Testis (tissue), 5 donors: ENCODE measurements at places on chromosomes 3 and 15. TPM values are rescaled to one million over a fixed set of nuclear protein-coding genes. Genes with fewer than 3 reads are reported as not detected.

DNA sequence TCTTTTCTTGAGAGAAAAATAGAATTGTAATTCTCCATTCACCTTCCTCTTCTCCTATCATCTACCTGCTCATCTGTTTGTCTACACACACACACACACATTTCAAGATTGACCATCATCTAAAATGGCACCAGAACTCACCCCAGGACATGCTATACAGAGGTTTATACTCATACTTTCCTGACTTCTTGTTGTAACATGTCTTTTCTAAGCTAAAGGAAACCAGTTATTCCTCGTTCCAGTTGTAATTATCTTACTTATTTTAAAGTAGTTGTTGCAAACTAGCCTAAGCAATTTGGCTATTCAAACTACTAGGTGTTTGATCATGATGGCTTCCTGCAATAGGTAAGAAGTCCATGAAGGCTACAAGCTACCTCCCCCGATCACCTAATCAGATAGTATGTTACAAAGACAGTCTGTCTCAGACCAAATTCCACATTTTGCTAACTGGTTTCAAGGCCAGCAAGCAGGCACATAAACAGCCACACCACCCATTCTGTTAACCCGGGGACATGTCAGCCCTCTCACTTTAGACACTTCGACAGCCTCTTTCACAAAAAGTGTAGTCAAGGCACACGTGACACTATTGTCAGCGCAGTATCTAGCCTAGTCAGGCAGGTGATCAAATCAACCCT lies 189.7 kb downstream of the SHQ1 start:
- no peaks in the 10 kb centered on the region for H3K4me1 ChIP-seq
- H3K27me3 ChIP-seq: no peaks in the 10 kb centered on the region
- H3K36me3 ChIP-seq: no peaks in the 10 kb centered on the region
- no peak overlapping the region for H3K27ac ChIP-seq
- no peak overlapping the region for H3K4me3 ChIP-seq

Gene SRPRB
- 104 TPM for polyA plus RNA-seq

DNA sequence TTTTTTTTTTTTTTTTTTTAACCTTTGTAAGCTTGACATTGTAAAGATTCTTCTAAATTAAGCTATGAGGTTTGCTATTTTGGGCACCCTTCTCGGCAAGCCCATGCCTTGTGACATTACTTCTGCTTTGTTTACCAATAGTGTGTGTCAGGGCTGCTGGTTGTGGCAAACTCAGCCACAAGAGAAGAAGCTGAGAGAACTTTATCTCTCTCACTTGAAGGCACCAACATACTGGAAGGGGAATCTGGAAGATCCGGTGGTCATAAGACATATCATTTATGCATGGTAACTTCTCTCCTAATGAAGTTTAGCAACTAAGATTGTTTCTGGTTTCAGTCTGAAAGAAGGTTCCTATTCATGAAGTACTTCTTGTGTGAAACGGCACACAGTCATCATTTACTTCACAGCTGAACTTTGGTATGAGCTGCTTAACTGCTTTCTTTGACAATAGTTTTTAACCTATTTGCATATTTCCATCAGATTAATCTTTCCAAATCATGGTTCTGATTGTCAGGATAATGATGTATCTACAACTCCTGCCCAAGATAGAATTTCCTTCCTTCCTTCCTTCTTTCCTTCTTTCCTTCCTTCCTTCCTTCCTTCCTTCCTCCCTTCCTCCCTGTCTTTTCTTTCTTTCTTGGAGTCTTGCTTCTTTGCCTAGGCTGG lies 189.3 kb downstream of the NFKBIZ start:
- no peaks in the 10 kb centered on the region for H3K36me3 ChIP-seq
- no peak for DNase-seq
- H3K4me1 ChIP-seq: no peaks in the 10 kb centered on the region
- no peak overlapping the region for H3K27ac ChIP-seq
- no peaks in the 10 kb centered on the region for H3K27me3 ChIP-seq

GRCh38 chr3:192121923-192122322 lies 605.4 kb downstream of the FGF12 start:
- H3K4me3 ChIP-seq: no peak overlapping the region
- no peak for DNase-seq
- no peaks in the 10 kb centered on the region for H3K27me3 ChIP-seq
- H3K36me3 ChIP-seq: no peaks in the 10 kb centered on the region

Gene CA12
- 8.0 TPM for polyA plus RNA-seq

Gene SYNPR
- polyA plus RNA-seq: not detected

DNA sequence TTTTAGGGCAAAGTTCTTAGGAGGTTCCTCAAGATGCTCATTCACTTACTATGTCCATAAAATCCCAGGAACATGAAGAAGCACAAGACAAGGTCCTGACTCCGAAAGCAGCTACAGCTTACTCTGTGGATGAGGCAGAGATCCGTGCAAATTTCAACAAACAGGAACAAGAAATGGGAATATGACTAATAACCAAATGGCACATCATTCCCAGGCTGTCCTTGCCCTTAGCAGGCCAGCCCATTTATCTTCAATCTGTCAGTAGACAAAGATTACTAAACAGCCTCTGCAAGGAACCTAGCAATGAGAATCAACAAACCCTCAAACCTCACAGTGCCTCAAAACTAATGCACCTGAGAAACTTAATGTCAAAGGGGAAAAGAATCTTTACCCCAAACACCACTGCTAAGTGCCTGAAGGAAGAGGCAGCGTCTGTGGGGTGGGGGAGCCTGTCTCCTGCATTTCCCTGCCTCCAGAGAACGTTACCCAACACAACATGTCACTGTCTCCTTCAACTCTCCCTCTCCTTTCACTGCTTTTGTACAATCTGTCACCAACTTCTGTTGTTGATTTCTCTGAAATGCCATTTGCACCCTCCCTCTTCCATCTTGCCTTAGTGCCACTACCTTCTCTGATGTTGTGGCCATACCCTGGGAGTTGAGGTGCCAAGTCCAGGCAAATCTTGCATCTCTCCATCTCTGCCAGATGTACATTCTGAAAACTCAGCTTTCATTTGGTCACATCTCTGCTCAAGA lies 4.8 kb downstream of the TNFAIP8L3 start:
- no peaks in the 10 kb centered on the region for H3K36me3 ChIP-seq
- H3K27me3 ChIP-seq: no peaks in the 10 kb centered on the region
- no peaks in the 10 kb centered on the region for H3K4me1 ChIP-seq
- DNase-seq: no peak
- H3K4me3 ChIP-seq: no peak overlapping the region

Gene OCA2
- polyA plus RNA-seq: 2.6 TPM

GRCh38 chr15:81940467-81941451 lies 105.1 kb downstream of the MEX3B start:
- H3K36me3 ChIP-seq: no peaks in the 10 kb centered on the region
- no peak for DNase-seq
- H3K4me1 ChIP-seq: peaks cover 14% of the 10 kb centered on the region
- no peak overlapping the region for H3K27ac ChIP-seq

GRCh38 chr3:23700616-23701015 lies 105.1 kb upstream of the UBE2E1 start:
- no peaks in the 10 kb centered on the region for H3K4me1 ChIP-seq
- H3K27ac ChIP-seq: no peak overlapping the region
- no peak for DNase-seq

- H3K4me3 ChIP-seq: no peak overlapping the region
- DNase-seq: no peak
- H3K27ac ChIP-seq: no peak overlapping the region
- H3K36me3 ChIP-seq: no peaks in the 10 kb centered on the region
- H3K27me3 ChIP-seq: no peaks in the 10 kb centered on the region
Observed at GRCh38 chr15:66739287-66739686, 37.3 kb downstream of the SMAD6 start.

DNA sequence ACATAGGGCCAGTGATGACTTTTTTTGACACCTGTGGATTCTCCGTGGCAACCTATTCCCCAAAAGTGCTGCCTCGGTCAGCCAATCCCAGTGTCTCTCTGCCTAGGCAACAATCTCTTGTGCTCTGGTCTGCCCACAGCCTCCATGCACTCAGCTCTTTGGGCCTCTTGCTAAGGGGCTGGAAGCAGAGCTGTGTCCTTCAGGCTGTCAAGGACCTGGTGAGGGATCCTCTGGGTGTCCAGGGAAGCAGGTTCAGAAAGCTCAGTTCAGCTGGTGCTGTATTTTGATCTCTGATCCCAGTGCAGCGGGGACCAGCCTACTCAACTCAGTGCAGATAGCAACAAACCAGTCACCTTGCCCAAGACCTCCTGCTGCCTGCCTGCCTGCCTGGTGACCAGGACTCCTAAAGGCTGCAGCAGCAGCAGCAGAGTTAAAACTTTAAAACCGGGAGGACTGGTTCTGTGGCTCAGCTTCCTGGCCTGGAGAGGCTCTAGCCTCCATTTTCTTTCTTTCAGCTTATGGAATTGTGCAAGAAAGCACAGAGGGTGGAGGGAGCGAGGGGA lies 6.2 kb downstream of the PAK6 start:
- no peak overlapping the region for H3K4me3 ChIP-seq
- no peaks in the 10 kb centered on the region for H3K36me3 ChIP-seq
- H3K27me3 ChIP-seq: no peaks in the 10 kb centered on the region

GRCh38 chr3:20490996-20491395 lies 305.0 kb upstream of the SGO1 start:
- no peak overlapping the region for H3K27ac ChIP-seq
- no peaks in the 10 kb centered on the region for H3K4me1 ChIP-seq
- no peaks in the 10 kb centered on the region for H3K36me3 ChIP-seq

Gene SLC7A14
- polyA plus RNA-seq: 0.15 TPM

- H3K36me3 ChIP-seq: no peaks in the 10 kb centered on the region
- no peaks in the 10 kb centered on the region for H3K27me3 ChIP-seq
- no peak overlapping the region for H3K4me3 ChIP-seq
- no peak for DNase-seq
- H3K27ac ChIP-seq: no peak overlapping the region
- peaks cover 7% of the 10 kb centered on the region for H3K4me1 ChIP-seq
Observed at GRCh38 chr3:130901463-130902204, 7.8 kb downstream of the ATP2C1 start.

DNA sequence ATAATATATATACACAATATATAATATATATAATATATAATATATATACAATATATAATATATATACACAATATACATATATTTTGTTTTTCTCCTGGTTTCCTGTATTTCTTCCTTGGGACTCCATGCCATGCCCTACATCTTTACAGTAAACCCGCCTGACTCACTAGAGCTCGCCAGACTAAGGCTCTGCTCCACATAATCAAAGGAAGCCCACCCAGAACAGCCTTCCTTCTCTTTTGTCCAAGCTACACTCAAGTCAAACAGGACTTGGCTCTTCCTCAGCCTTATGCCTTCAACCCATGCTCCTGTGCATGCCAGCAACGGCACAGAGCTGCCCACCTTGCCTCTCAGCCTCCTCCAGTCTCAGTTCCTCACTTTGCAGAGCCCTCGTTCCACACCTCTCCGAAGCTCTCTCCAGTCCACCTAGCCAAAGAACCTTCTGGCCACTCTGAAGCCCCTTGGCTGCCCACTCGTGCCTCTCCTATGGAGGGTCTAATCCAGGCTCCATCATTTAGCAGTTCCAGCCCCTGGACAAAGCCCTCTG lies 109.1 kb downstream of the RFTN1 start:
- no peak for DNase-seq
- no peak overlapping the region for H3K27ac ChIP-seq
- H3K27me3 ChIP-seq: no peaks in the 10 kb centered on the region
- H3K36me3 ChIP-seq: no peaks in the 10 kb centered on the region
- H3K4me3 ChIP-seq: no peak overlapping the region

DNA sequence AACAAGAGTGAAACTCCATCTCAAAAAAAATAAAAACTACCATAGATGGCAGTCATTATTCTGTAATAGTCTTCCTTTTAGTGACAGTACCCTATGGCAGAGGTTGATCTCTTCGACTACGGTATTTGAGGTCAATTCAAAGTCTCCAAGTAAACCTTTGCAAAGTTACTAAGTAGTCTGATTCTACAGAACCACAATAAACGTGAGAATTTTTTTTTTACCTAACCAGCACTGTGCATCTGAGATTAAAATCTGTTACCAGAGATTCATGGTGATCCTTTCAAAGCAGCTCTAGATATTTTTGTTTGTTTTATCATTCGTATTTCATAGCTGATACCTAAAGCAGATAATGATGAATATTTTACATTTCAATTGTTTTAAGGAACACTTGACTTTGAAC lies 86.6 kb upstream of the CHD2 start:
- no peaks in the 10 kb centered on the region for H3K36me3 ChIP-seq
- DNase-seq: no peak
- no peak overlapping the region for H3K27ac ChIP-seq
- H3K4me3 ChIP-seq: no peak overlapping the region

GRCh38 chr3:141444586-141445285 lies 42.1 kb upstream of the RASA2 start:
- no peaks in the 10 kb centered on the region for H3K27me3 ChIP-seq
- no peak overlapping the region for H3K4me3 ChIP-seq
- H3K4me1 ChIP-seq: peaks cover 18% of the 10 kb centered on the region
- no peaks in the 10 kb centered on the region for H3K36me3 ChIP-seq
- no peak overlapping the region for H3K27ac ChIP-seq
- DNase-seq: no peak

- H3K27me3 ChIP-seq: no peaks in the 10 kb centered on the region
- no peak for DNase-seq
- H3K27ac ChIP-seq: no peak overlapping the region
- H3K4me1 ChIP-seq: no peaks in the 10 kb centered on the region
- H3K4me3 ChIP-seq: no peak overlapping the region
Observed at GRCh38 chr15:92636908-92637481, 18.6 kb downstream of the FAM174B start.

DNA sequence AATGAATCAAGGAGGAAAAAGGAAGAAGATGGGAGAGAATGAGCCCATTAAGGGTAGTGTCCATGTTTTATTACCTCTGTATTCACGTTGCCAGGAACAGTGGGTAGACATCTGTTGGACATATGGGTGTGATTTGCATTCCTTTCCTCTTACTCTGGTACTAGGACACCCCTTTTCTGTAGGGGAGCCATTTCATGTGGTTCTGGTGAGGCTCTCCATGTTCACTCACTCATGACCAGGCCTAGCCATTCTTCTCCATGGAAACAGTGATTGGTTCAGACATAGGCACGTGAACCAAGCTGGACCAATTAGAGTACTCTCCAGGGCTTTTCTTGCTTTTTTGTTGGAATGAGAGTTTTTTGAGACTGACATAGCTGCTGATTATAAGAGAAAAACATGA lies 39.6 kb upstream of the PDCD6IP start:
- no peaks in the 10 kb centered on the region for H3K36me3 ChIP-seq
- no peak overlapping the region for H3K4me3 ChIP-seq
- DNase-seq: no peak
- no peaks in the 10 kb centered on the region for H3K27me3 ChIP-seq
- H3K4me1 ChIP-seq: no peaks in the 10 kb centered on the region

DNA sequence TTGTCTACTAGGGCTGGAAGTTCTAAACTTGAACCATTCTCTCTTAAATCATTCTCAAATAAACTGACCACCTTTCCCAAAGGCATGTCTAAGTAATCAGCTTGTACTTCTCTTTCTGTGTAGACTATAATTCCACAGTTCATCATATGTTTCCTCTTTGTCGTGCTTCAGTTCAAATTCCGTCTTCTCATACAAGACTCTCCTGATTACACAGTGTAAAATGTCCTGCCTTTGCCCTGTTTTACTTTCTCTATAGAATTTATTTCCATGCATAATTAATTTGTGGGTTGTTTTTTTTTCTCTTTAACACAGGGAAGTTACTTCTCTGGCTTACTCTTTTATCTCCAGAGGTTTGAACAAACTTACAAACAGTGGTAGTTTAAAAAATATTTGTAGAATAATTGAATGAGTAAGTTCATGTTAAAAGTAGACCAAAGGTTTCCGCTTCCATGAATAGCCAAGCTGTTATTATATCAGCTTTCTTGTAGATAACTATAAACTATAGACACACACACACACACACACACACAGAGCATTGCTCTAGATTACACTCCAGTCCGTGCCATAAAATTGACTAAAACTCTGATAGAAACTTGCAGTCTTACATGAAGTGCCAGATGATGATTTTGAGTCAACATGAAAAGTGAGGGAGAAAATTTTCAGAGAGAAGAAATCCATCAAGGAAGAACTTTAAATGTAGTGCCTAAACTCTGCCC lies 119.0 kb downstream of the SUCNR1 start:
- no peaks in the 10 kb centered on the region for H3K27me3 ChIP-seq
- no peak overlapping the region for H3K27ac ChIP-seq
- DNase-seq: no peak
- no peak overlapping the region for H3K4me3 ChIP-seq
